CD4-positive, alpha-beta T cell treated with Interleukin-4 for 1 hour (primary cell): ENCODE measurements at places on chromosomes 11 and 22.
A peak's percentile ranks its signal among the peaks of the same experiment; 100 is the strongest.

GRCh38 chr11:107777110-107777509 lies 65.3 kb upstream of the SLN start:
- no peak for DNase-seq

DNA sequence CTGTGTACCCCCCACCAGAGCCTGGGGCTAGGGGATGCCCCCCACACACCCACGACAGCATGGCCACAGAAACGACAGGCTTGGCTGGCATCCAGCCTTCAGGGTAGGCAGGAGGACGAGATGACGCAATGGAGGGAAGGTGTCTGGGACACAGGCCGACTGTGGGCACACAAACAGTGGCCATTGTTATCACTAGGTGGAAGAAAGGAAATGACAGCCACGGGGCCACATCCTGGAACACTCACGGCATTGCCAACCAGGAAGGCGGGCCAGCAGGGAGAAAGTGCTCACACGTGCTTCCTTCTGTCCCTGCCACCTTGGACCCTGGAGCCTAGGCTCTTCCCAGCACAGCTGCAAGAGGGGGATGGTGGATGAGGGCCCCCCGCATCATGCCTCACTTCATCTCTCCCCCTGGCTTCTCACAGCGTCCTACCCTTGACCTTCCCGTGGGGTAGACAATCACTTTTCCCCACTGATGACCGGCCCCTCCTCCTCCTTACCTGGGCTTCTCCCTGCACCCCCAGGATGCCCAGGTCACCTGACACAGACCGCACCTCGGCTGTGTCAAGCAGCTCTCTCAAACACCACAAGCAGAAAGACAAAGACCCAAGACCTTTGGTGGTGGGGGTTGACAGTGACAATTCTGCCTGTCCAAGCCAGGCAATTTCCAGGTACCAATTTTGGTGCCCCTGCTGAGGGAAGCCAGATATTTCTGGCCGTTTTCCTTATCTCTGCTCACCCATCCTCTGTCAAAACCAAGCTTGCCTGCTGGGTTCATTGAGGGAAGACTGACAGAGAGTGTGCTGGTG lies 8.6 kb downstream of the PLA2G6 start:
- DNase-seq = peak; percentile 53

- no peak for DNase-seq
These were observed 29.1 kb upstream of the RELT start for GRCh38 chr11:73347067-73347466.

- no peak for DNase-seq
These were observed 136.0 kb downstream of the CCDC81 start for GRCh38 chr11:86510674-86511073.

DNA sequence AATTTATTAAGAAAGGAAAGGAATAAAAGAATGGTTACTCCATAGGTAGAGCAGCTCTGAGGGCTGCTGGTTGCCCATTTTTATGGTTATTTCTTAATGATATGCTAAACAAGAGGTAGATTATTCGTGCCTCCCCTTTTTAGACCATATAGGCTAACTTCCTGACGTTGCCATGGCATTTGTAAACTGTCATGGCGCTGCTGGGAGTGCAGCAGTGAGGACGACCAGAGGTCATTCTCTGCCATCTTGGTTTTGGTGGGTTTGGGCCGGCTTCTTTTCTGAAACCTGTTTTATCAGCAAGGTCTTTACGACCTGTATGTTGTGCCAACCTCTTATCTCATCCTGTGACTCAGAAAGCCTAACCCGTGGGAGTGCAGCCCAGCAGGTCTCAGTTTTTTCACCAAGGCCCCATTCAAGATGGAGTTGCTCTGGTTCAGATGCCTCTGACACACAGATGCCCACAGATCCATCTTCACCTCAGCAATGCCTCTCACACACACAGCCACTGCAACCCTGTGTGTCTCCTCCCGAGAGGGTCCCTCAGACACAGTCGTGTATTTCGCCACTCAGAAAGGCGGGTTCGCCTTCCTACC lies 16.4 kb upstream of the JAM3 start:
- DNase-seq = no peak

DNA sequence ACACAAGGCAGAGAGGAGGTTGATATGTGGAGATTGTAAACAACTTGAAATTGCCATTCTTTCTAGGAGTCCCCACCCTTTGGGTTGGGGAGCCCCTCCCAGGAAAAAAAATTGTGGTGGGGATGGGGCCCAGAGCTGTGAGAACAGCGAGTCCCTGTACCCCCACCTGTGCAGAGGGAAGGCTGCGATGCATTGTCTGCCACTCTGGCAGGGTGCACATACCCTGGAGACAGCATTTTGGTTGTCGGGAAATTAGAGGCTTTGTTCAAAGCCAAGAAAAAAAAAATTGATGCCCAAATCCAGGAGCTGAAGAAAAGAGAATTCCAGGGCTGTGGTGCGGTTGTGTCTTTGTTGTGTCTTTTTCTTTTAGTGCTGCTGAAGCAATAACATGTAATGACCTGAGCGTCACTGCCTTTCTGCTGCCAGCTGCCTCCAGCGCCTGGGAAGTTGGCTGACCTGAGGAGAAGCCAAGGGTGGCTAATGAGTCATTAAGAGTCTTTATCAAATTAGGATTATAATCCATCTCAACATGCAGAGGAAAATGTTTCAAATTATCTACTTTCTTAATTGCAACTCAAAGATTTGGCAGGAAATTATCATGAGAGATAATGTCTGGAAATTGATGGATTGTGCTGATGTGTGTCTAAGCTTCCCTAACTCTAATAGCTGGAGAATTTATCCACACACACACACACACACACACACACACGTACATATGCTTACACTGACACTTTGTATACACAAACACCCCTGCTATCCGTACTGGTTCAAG lies 8.0 kb upstream of the PKNOX2 start:
- no peak for DNase-seq

- no peak for DNase-seq
These were observed 426.2 kb downstream of the MIAT start for GRCh38 chr22:27083610-27084009.

GRCh38 chr11:134815404-134815803 lies 403.4 kb upstream of the B3GAT1 start:
- DNase-seq = no peak

- DNase-seq = no peak
These were observed 3.4 kb downstream of the C11orf71 start for GRCh38 chr11:114396916-114397315.

DNA sequence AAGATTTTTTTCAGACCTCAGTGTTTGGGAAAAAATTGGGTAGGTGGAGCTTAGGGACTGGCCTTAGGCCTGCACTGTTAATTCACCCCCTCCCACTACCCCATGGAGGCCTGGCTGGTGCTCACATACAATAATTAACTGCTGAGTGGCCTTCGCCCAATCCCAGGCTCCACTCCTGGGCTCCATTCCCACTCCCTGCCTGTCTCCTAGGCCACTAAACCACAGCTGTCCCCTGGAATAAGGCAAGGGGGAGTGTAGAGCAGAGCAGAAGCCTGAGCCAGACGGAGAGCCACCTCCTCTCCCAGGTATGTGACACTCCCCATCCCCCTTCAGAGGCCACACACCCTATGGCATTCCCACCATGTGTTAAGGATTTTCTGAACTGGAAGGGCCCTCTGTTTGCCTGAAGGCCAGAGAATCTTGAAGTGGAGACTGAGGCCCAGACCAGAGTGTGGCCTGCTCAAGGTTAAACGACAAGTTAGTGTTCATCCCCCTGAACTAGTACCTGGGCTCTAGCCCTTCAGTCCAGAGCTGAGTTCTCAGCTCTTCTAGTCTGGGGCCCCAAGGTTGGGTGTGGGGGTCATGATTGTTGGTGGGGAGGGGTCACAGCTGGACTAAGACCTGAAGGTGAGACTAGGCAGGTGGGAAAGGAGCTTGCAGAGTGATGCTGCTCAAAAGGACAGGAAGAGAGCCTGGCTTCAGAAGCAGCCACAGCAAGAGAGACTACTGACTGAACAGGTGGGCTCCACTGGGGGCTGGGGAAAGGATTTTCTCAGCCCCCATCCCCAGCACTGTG lies 2.3 kb upstream of the FOLR1 start:
- no peak for DNase-seq

DNA sequence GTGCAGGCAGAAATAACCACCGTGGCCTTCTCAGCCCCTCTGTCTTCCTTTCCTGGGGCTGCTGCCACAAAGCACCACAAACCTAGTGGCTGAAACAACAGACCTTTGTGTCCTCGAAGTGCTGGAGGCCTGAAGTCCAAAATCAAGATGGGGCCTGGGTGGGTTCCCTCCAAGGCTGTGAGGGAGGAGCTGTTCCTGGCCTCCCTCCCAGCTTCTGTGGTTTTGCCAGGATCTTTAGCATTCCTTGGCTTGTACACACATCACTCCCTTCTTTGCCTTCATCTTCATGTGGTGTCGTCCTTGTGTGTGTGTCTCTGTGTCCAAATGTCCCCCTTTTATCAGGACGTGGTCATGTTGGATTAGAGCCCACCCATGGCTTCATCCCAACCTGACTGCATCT lies 29.0 kb upstream of the PARVG start:
- DNase-seq = no peak

DNA sequence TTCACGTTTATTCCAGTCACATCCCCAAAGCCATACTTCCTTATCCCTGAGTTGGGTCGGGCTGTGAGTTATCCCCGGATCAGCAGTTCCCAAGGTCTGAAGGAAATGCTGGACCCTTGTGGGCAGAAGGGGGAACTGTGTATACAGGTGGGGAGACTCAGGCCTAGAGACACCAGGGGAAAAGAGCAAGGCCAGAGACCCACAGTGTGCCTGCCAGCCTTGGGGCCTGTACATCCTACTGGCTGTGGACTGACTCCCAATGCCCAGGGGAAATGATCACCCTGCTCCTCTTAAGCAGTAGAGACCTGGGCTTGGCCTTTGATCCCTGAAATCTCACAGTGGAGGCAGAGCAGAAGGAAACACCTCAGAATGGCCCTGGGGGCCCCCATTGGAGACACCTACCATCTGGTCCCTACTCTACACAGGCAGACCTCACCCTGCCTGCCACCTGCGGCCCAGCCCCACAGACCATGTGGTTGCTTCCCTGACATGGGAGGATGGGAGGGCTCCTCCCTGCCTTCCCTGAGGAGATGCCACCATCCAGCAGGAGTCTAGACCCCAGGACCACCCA lies 1.3 kb downstream of the SELENOM start:
- no peak for DNase-seq

- DNase-seq = no peak
These were observed 31.8 kb downstream of the DLG2 start for GRCh38 chr11:85595285-85595884.

DNA sequence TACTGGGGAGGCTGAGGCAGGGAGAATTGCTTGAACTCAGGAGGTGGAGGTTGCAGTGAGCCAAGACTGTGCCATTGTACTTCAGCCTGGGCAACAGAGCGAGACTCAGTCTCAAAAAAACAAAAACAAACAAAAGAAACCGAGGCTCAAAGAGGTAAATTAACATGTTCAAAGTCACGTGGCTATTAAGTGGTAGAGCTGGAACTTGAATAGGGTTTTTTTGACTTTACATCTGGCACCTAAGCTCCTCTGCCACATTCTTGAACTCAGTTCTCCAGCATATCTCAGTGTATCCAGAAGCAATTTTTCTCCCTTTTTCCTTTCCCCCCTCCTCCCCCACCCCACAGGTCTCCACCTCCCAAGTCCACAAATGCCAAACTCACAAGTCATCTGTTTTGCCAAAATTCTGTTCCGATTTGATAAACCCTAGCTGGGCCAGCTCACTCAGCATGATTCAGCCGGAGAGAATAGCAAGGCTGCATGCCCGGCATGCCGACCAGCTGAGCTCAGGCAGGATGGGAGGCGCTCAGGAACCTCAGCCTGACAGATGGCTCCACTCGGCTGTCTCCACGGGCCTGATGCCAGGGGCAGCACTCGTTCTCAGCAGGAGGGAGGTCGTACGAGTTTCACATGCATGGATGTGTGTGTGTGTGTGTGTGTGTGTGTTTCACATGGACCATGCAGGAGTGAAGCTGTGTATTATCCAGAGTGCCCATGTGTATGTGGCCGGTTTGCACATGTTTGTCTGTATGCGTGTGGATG lies 63.2 kb upstream of the RRAS2 start:
- no peak for DNase-seq

DNA sequence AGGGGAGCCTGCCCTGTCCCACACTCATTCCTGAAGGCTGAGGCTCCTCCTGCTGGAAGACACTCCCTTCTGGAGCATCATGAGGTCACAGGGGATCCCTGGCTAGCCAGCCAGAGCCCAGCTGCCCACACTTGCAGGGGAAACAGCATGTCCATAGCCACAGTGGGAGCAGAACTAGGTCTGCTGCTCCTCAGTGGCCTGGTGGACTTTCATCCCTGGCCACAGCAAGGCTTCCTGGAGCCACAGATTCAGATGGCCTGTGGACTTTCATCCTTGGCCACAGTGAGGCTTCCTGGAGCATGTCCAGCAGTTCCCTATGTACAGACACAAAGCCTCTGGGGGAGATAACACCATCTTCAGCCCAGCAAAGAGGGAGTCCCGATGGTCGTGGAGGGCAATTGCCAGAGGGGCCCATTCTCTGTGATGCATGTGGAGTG lies 5.9 kb upstream of the APOL6 start:
- no peak for DNase-seq

DNA sequence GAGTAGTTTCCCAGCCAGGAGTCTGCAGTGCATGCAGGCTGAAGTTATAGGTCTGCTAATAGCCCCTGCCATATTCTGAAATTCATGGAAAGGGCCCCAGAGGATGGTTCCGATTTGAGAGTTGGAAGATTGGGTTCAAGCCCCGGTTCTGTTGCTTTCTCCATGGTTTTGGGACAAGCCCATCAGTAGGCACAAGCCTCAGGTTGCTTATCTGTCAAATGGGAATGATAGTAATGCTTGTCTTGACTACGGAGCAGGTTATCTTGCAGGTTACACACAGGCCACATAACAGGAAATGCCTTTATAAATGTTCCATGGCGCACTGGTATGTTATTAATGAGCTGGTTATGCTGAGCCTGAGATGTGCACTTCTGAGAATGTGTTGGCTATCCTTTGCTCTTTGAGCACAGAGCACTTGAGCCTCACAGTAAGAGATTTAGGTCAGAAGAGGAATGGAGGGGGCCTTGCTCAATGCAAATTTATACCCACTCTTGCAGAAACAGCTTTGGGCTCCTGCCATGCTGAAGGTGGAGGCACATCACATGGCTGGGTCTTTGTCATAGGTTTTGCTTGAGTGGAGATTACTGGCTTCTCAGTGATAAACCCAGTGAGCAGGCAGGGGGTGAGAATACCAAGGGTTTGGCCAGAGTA lies 47.1 kb downstream of the ZNRF3 start:
- DNase-seq = no peak

GRCh38 chr11:97687111-97687510 lies 1297.3 kb downstream of the JRKL start:
- no peak for DNase-seq

- DNase-seq = no peak
These were observed 192.7 kb downstream of the OPCML start for GRCh38 chr11:133339495-133340140.
